HS-5 (cell line): ENCODE measurements at places on chromosomes 12 and 14.

DNA sequence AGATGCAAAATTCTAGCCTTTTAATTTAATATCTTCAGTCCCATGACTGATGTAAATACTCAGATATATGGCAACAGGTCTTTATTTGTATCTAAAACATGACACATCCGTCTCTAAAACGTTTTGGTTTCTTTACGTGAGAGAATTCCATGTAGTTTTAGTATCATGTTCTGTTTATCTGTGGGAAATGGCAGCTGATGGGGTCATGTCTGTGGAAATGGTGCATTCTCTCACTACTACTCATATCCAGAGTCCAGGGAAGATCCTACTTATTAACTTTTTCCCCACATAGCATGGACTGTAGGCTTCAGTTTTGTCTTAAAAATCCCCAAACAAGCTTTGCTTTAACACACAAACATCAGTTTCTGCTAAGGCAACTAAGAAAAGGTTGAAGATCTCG, 53.8 kb downstream of the SPTLC2 start:
- no peak for DNase-seq

GRCh38 chr14:48957486-48957885, 628.7 kb downstream of the RPS29 start:
- DNase-seq = no peak

GRCh38 chr12:132282950-132283771, 46.2 kb downstream of the GALNT9 start:
- no peak for DNase-seq

- no peak for DNase-seq
Observed at GRCh38 chr12:70549340-70550179, 87.7 kb downstream of the PTPRB start.

DNA sequence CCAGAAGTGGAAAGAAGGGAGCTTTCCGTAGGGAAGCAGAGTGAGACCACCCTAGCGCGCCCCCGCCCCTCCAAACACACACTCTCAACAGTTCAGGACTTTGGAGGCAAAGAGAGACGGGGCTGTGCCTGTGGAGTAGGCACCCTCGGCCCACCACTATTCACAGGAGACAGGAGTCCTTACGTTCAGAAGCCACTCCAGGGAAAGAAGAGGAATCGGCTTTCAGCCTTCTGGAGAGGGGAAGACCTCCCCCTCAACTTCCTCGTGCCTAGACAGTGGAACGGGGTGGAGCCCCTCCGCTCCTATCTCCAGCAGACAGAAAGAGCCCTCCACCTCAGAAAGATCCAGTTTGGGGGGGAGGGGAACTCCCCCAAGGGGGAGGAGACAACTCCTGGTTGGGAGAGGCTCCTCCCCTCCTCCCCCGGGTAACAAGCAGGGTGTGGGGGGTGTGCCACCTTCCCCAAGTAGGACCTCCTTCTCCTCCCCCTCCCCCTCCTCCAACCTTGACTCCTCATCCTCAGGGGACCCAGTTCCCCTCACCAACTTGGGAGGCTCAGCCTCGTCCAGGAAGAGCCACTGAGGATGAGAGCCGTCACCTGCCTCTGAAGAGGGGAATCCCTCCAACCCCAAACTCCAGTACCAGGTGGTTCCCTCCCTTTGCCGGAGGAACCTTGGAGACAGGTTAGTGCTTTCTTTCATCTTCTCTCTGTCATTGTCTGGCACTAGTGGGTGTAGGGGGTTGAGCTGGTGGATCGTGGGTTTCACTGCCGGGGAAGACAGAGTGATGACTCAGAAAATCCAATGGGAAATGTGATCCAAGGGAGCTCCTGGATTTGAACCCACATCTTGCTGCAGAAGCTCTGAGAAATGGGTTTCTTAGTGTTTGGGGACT, 883 bp downstream of the FOXJ2 start:
- peak; percentile 35 for DNase-seq

GRCh38 chr12:128259556-128260070, 7.4 kb upstream of the TMEM132C start:
- DNase-seq = no peak

DNA sequence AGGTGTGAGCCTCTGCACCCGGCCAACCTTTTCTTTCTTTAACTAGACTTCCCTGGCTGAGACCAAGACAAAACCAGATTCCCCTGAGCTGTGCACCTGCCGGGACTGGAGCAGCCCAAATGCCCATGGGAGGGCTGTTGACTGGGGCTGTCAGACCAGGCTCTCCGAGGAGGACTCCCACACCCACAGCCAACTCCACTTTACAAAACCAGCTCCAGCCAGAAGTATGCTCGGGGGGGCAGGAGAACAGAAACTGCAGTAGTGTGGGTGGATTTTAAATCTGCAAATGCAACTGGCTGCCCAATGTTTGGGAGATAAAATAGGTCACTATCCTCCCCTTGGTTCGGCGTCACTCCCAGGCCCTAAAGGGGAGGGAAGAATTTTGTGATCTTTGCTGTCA, 78.5 kb downstream of the VCPKMT start:
- DNase-seq = no peak

GRCh38 chr14:52018252-52018651, 28.9 kb downstream of the RTRAF start:
- DNase-seq = no peak

DNA sequence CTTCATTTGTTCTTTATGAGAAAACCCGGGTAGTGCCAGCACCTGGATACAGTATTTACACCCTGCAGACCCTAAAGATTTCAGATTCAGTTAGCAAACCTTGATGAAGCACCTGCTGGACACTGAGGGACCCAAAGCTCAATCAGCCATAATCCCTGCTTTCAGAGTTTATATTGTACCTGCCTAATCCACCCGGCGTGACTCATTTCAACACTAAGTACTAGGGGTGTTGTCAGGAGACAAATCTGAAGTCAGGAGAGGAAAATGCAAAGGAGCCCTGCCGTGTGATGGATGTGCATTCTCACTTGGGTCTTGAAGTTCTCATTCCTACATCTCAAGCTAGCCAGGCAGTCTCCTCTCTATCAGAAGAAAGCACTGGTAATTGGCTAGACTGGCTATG, 176.7 kb upstream of the BCL2L14 start:
- DNase-seq = no peak

DNA sequence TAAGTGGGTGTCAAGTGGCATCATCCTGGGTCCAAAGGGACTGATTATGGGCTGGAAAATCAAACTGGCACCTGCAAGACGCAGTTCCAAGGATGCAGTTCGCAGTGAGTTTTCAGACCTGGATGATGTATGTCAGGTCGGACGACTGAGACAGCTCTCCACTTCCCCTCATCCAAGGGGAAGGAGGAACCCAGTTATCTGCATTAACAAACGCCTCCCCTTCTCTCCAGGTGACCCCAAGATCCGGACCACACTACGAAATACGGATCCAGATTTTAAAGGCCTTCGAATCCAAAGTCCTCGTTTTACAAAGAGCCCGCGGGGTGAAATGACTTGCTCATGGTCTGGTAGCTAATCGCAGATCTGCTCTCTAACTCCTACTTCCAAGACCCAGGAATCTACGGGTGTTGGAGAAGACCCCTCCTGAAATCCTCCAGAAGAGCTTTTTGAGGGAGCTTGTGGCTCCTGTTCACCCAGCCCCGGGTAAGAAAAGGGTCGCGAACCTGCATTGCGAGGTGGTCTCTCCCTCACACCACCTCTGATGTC, 460 bp upstream of the SYNE2 start:
- DNase-seq = no peak

GRCh38 chr12:14387219-14387871, 21.9 kb downstream of the ATF7IP start:
- DNase-seq = no peak

DNA sequence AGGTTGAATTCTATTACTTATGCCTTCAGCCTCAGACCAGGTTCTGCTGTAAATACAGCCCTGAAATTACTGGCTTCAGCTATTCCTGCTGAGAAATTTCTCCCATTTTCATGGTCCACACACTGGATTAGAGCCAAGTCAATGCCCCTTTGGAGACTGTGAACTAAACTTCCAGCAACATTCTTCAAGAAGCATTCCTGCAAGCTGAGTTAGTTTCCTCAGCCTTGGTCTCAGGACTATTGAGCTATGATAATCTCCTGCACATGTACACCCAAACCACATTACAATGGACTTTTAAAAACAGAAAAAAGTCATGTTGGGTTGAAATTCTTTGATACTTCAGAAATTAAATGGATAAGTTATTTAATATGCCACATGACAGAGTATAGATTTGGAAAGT, 58.0 kb upstream of the AVPR1A start:
- no peak for DNase-seq

DNA sequence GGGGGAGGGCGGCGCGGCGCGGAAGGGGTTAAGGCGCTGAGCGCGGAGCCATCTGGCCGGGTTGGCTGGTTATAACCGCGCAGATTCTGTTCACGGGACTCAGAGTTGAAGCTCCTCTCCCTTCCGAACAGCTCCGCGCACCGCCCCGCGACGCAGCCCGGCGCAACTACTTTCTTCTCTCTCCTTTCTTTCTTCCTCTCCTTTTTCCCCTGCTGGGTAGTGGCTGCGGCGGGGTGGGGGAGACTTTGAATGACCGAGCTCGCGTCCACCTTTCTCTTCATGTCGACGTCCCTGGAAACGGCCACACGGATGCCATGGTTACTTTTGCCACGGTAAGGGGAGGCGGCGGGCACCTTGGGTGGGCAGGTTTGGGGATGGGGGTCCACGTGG, at the start of gene NTF3:
Gene NTF3 (plus strand): TSS at position 98 of the 390 bp plus-strand sequence. CDS start 217 bp downstream, at position 315.
- no peak for DNase-seq

DNA sequence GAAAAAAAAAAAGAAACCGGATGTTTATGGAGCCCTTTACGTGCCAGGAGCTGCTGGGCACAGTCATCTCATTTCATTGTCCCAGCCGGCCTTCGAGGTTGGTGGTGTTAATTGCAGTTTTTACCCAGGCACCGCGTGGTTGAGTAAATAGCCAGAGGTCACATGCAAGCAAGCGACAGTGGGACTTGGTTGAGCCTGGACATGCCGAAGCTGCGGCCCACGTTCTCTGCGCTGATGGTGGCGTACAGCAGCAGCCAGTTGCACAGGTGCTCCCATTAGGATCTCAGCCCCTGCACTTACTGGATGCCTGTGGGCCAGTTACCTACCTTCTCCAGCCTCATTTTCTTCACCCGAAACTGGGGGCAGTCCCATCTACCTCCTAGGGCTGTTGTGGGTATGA, 54.0 kb downstream of the TSPAN9 start:
- no peak for DNase-seq

GRCh38 chr12:108565976-108566375, 3.6 kb downstream of the ISCU start:
- peak; percentile 85 for DNase-seq

DNA sequence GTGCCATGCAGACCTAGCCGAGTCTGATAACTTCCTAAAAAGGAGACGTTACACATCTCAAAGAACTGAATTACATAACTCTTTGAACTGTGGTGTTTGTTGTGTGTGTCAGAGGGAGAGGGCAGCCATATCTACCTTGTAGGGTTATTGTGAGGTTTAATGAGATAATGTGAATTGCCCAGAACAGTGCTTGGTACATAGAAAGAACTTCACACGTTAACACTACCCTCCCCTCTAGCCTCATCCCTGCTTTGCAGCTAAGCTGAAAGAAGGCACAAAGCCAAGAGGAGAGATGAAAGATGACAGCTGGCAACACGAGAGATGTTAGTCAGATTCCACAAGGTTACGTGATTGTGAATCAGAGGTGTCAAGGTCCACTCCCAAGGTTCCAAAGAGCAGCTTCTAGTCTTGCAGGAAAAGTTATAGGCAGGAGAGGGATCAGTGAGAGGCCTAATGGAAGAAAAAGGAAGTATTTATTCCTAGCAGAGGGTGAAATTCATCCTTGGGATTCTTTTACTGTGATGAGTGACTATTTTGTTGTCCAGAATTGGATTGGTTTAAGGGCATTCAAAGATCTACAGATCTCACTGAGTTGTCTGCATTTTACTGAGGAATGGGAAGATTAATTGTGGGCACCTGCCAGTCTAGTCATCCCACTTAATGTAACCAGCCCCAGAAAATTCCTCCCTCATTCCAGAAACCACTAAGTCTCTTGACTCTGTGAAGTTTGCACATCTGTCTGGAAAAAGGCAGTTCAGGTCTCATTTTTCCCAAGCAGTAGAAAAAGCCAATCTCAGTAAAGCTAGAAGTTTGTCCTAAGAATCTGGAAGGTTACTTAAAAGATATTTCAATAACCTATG, 25.9 kb upstream of the WNK1 start:
- no peak for DNase-seq

DNA sequence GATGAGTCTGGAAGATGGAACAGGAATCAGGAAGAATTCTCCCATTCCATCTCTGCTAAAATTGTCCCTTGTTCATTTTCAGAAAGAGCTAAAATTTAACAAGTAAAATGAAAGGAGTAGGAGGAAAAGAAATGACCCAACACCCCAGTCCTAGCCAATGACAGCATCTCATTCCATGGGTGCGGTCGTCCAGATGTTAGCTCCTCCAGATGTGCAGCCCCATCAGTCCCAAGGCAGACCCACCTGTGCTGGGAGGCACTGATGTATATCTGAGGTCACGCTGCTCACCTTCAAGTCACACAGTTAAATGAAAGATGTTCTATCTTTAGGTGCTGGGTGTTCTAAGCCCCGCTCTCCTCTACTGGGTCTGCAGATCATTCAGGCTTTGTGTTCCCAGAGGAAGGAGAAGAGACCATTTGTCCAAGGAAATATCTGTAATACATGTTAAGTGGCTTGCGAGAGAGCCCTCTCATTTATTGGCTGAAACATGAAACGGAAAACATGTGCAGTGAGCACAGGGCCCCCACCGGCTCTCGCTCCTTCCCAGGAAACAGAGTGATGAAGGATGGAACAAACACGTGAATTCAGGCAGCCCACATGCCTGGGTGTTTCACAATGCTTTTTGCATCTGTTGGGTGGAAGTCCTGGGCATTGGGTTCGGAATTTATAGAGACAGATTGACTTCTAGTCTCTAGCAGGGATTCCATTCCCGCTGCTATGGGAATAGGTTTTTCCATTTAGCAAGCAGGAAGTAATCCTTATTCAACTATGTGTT, 294.6 kb downstream of the NUAK1 start:
- no peak for DNase-seq
